Activated CD4-positive, alpha-beta memory T cell treated with anti-CD3 and anti-CD28 coated beads, Interleukin-2, amount 10 ng/mL, durations not matched to agents 7 days and 5 days (primary cell): ENCODE measurements at places on chromosomes 4 and X. TPM values are rescaled to one million over a fixed set of nuclear protein-coding genes. Genes with fewer than 3 reads are reported as not detected.

DNA sequence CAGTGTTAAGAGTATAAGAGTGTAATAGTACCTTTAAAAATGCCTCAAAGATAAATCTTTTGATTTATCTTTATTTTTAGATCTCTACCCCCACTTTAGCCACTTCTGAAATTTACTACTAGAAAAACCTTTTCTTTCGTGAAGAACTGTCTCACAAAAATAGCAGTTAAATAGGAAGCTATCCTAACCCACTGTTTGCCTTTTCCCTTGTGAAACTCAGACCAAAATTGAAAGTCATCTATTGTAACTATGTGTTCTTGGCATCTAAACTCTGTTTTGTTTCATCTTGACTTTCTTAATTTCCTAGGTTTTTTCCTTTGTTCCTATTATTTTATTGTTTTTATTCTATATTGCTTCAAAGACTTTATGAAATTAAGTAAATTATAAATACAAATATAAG is 7.8 kb upstream of the TMEM144 start:
- DNase-seq = no peak

PPP1R2C gene
- total RNA-seq = not detected

DNA sequence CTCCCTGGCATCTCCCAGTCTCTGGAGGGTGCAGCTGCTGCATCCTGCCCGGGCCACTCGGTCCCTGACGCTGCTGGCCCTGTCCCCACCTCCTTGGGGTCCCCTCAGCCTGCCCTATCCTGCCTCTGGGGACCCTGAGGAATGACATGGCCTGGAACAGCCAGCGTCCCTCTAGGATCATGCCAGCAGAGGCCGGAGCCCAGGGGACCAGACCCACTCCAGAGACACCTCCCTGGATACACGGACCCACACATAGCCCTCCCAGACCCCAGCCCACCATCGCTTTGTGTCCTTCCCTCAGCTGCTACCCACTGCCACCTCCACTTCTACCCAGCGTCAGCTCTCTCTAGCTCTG is 35.5 kb downstream of the CPLX1 start:
- no peak for DNase-seq

DNA sequence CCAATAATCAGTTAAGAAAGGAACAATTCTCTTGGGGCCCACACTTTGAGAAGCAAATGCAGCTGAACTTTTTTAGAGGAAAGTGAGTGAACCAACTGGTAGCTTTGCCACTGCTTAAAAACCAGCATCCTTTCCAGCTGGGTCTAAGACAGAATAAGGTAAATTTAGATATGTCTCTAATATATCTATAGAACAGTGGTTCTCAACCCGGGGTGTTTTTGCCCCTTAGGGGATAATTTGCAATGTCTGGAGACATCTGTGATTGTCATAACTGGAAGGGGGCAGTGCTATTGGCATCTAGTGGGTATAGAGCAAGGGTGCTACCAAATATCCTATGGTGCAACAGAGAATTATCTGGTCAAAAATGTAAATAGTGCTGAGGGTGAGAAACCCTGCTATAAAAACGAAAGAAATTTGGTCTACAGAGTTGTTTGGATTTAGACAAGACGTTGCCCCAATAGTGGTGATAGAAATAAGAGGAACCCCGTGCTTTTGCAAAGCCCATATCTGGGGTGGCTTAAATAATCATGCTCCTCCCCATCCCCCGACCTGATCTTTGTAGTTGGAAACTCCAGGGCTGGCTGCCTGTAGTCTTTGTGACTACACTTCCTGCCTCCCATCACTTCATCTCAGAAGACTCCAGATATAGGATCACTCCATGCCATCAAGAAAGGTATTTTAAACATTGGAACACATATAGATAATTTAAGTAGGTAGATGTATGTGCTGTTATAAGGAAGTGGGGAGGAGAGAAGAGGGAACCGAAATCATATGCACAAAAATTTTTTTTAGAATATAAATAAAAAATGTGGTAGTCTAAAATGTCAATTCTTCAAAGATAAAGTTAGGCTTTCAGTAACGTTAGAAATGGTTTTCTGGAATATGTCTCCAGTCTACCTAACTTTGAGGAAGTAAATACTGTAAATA is at the start of gene TLR7:
TLR7 (plus strand) TSS at position 622 of the 927 bp plus-strand sequence. CDS start 507 bp downstream, outside the sequence.
- no peak for DNase-seq

- no peak for DNase-seq
Observed at GRCh38 chrX:17994429-17994828, 133.3 kb upstream of the RAI2 start.

TAF7L gene
- not detected for total RNA-seq

GRCh38 chr4:174521800-174522182 is 497 bp downstream of the HPGD start:
- DNase-seq = peak; percentile 21

CXXC4 gene
- total RNA-seq = not detected

DNA sequence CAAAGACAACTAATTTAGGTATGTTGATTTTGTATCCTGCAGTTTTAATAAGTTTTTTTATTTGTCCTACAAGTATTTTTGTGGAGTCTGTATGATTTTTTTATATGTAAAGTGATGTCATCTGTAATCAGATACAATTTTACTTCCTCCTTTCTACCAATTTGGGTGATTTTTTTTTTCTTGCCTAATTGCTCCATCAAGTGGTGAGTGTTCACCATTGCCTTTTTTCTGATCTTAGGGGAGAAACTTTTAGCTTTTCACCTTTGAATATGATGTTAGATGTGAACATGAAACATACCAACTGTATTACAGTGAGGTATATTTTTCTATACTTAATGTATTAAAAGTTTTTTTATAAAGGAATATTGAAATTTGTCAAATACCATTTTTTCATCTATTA is 362.3 kb downstream of the PABPC4L start:
- DNase-seq = no peak

DNA sequence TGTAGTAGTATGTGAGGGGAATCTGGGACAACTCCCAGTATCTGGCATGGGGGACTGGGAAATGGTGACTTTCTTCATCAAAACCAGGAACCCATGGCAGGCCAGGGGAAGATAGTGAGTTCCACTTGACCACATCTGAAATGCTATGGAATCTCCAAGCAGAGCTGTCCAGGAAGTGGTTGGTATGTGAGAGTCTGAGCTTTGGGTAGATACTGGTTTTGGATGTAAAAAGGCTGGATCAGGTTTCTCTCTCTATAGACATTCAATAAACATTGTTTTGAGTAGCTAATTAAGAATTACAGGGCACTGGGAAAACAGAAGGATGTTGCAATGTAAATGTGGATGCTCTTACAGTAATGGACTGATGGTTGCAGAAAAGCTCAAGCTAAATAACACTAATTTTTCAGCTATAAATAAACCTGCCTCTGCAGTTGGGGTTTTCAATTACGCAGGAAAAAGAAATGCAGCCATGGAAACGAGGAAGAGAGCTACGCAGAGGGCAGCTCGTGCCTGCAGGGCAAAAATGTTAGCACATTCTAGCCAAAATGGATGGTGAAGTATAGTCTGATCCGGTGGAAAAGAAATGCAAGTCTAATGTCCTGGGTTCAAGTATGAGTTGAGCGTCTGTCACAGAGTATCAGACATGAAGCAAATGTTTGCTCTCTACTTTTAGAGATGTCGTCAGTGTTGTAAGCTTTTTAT is 13.4 kb upstream of the CHRNA9 start:
- no peak for DNase-seq

GRCh38 chrX:54695231-54695630 is 102.8 kb downstream of the ITIH6 start:
- DNase-seq = no peak

DNA sequence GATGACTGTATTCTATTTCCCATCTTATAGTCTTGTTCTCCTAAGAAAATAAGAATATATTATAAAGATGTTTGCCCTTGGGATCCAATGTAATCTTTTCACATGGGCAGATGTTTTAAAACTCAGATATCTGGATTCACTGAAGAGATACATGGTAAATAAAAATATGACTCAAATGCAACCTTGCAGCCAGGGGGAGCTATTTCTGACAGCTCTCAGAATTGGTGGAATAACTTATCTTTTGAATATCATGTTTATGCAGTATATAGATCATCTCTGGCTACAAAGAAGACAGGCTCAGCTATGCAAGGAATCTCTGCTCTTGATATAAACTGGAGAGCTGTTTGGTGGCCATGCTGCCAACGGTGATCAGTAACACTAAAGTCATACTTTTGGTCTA is 274.7 kb downstream of the GLUD2 start:
- DNase-seq = no peak

PPEF1 gene
- not detected for total RNA-seq

DNA sequence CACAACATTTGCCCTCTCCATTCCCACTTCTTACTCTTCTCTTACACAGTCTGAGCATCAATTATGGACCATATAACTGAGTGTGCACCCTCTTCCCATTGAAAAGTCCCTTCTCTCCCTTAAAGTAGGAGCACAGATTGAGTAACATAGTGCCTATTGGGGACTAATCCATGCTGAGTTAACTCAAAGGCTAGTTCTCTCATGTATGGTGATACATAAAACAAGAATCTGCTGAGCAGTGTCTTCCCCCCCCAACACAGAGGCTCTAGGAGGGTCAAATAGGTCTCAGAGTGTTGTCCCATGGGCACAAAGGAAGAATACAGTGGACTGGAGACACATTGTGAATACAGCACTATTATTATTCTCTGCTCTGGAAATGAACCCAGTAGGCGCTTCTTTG is 274.6 kb upstream of the BOD1L1 start:
- DNase-seq = no peak

CCNB3 gene
- total RNA-seq = 1.2 TPM

DCLK2 gene
- 0.08 TPM for total RNA-seq

MAMLD1 gene
- total RNA-seq = 5.6 TPM

PPARGC1A gene
- not detected for total RNA-seq

GRCh38 chr4:2006956-2007653 is 1.7 kb downstream of the NELFA start:
- DNase-seq = no peak

- DNase-seq = no peak
Observed at GRCh38 chr4:153539422-153539821, 73.3 kb downstream of the TMEM131L start.

ZNF157 gene
- 0.18 TPM for total RNA-seq

DNA sequence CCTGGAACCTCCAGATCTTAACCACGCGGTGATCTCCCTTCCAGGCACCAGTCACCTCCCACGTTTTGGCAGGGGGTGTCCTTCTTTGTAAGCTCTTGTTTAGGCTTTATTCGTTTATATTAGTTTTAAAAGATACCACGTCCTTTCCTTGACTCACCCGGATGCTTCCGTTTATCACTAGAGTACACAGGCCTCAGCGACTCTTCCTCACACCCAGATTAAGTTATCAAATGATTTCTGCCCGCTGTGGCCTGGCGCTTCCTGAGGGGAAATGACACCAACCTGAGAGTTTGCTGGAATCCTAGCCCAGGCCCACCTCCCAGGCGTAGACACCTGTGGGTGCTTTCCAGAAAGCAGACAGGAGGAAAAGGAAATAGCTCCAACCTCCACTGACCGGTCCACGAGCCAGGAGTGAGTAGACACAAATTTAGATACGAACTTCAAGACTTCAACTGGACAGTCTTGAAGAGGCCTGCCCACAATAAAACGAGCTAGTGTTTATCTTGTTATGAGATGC is 756 bp upstream of the ADAMTS3 start:
- no peak for DNase-seq

GRCh38 chr4:242121-242848 is 63.0 kb downstream of the ZNF732 start:
- peak; percentile 78 for DNase-seq

PRRG1 gene
- total RNA-seq = not detected

GAGE12J gene
- not detected for total RNA-seq

- no peak for DNase-seq
Observed at GRCh38 chr4:78748381-78748780, 27.8 kb upstream of the BMP2K start.

- peak; percentile 91 for DNase-seq
Observed at GRCh38 chr4:86934771-86935565, at the start of gene AFF1. AFF1 (plus strand) TSS chr4:86935011; CDS start chr4:86948534, 13,523 bp downstream.

DNA sequence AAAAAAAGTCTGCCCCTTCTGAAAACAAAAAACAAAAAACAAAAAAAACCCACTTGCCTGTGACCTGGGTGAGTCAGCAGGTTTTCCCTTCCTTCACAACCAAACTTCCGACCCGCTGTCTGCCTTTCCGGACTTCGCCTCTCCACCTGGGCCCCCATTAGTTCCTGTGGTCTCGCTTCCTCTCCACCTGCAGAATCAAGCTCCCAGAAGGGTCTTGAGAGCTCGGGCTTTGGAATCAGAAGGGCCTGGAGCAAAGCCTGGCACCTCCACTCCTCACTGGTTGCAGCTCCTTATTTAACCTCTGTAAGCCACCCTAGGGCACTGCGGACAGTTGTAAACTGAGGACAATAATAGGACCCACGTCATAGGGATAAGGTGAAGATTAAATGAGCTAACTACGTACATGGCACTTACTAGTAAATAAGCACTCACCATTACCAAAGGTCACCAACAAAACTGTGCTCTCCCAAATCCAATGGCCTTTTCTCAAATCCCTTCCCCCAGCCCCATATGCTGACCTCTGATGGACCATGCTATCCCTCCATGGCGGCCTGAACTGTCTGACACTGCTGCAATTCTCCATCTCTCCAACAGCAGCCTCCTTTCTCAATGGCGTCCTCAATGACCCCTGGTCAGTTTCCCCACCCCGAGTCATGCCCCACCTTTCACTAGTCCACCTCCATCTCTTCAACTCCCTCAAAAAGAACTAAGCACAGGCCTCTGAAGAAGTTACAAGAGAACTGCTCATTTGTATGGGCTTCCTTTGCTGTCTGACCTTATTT is 64.2 kb downstream of the IRF2 start:
- DNase-seq = peak; percentile 40

GRCh38 chr4:93086356-93086755 is 742.2 kb upstream of the ATOH1 start:
- DNase-seq = no peak

RBM47 gene
- 2.1 TPM for total RNA-seq

KIAA1210 gene
- total RNA-seq = not detected

ZFP92 gene
- total RNA-seq = 1.7 TPM

DNA sequence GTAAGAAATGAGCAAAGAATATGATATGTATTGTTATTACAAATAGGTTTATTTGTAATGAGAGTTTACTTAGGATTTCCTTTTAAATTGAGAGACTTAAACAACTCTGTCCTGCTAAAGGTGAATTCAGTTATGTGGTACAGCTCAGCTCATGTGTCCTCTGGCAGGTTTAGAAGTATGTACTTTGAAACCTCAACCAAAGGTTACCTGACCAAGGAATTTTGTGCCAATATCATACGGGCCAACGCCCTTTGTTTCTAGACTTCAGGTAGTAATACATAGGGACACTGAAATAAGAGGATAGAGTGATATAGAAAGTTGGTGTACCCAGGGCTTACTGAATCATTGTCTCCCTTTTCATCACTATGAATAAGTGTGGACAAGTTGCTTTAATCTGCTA is 25.7 kb downstream of the SLAIN2 start:
- DNase-seq = no peak

RAB40AL gene
- total RNA-seq = 0.23 TPM

DNA sequence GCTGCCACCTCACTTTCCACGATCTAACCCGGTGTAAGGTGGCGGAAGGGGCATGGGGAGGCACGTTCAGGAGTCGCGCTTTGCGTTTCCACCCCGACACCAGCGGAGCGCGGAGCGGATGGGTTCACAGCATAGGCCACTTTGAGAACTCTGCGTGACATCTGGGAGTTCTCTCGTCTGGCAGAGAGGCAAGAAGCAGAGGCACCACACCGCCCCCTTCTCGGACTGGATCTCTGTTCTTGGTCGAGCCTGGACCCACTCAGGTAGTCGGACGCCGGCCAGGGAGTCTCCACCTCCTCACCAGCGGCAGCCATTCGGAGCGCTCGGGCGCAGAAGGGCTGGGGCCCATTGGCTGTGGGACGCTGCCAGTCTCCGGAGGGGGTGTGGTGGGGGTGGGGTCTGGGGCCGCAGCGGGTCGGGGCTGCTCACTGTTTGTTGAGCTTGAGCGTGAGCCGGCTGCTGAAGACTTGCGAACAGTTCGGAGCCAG is at the start of gene DACH2:
DACH2 (plus strand) TSS at position 428 of the 488 bp plus-strand sequence.
- peak; percentile 32 for DNase-seq
